ENCODE measurements at places on chromosomes 7 and 10.
A peak's percentile ranks its signal among the peaks of the same experiment; 100 is the strongest.

GRCh38 chr10:128206676-128207075 is 80.5 kb upstream of the MKI67 start:
- DNase-seq: no peak

DNA sequence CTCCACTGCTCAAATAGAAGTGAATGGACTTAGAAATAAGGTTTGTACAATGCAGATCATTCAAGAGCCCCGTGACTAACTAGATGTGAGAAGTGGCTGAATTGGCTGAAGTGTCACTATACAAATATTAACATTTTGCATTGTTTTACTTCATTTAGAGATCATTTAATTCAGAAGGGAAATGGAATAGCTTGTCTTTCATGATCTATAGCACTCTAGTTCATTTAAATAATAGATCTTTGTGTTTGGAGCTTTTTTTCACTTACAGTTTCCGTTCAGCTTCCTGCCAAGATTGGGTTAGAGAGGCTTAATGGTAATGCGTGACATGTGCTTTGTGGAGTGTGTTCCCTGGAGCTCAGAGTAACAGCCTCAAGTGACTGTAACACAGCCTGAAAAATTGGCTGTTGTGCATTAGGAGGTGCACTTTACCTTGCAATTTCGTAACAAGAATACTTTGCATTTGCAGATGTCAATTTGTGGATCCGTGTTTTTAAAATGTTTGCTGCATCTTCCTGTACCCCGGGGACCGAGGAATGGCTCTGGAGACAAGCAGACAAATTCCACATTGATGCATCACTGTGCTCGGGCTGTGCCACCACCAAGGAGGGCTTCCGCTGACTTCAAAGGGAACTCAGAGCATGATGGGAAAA is 170.3 kb downstream of the NRP1 start:
- no peak for DNase-seq

DNA sequence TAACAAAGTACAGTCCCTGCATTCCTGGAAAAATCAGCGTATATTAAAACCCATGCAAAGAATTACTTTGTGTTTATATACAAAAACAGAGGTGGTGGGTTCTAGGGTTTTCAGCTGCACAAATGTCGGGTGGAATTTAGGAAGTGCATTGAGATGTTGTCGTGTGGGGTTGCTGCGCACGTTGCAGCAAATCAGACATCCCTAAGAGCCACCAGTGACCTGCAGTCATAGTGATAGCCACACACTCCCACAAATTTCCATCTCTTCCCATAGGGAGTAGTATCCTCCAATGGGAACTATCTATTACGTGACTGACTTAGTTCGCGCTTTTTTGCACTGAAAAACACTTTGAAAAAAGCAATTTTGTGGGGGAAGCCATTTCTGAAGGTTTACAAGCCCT is 375.2 kb upstream of the GALNT17 start:
- DNase-seq: no peak

DNA sequence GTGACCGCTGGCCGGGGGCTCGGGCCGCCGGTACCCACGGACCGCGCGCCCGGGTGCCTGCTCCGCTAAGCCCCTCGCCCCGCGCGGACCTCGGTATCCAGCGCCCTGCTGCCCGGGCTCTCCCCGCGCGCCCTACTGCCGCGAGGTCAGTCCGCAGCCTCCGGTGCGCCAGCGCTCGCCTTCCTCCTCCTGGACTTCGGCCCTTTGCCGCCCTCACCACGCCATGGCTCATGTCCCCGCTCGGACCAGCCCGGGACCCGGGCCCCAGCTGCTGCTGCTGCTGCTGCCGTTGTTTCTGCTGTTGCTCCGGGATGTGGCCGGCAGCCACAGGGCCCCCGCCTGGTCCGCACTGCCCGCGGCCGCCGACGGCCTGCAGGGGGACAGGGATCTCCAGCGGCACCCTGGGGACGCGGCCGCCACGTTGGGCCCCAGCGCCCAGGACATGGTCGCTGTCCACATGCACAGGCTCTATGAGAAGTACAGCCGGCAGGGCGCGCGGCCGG is 483 bp downstream of the GDF10 start:
- DNase-seq: peak; percentile 52

GRCh38 chr10:36030516-36030915 is 388.4 kb upstream of the FZD8 start:
- DNase-seq: no peak

DNA sequence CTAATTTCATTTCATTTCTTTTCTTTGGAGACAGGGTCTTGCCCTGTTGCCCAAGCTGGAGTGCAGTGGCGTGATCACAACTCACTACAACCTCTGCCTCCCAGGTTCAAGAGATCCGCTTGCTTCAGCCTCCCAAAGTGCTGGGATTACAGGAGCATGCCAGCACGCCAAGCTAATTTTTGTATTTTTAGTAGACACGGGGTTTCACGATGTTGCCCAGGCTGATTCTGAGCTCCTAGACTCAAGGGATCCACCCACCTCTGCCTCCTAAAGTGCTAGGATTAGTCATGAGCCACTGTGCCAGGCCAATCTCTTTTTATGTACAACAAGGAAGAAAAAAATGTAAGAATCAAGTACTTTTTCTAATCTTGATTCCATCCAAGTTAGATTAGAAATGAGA is 10.7 kb upstream of the KMT2E start:
- no peak for DNase-seq

- no peak for DNase-seq
These were observed 263.0 kb upstream of the ZWINT start for GRCh38 chr10:56624082-56624481.

DNA sequence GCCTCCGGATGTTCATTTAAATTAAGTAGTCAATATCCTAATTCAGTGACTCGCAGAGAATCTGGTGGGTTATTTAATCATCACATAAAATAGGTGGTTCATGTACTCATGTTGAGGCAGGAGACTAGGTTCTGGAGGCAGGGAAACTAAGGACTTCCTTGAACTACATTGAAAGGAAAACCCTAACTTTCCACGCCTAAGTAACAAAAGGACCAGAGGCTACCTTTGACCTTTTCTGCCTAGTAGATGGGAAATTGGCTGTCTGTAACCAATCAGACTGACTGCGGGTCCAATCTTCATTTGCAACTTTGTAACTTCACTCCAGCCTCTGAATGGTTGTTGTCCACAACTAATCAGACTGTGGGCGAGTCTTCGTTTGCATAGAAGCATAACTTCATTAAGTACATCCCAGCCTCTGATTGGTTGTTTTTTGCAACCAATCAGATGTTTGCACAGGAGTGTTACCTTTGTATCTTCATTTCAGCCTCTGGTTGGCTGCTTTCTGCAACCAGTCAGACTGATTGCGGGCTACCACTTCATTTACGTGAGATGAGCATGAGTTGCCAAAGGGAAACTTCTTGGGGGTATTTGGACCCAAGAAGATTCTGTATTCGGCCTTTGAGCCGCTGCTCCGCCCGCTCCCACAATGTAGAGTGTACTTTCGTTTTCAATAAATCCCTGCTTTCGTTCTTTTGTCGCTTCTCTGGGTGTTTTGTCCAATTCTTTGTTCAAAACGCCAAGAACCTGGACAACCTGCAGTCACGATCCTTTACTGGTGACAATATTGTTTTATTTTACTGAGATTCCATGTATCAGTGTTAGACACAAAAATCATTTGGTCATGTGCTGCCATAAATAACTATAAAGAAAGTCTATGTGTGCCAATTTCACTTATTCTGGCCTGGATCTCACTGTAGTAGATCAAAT is 1.7 kb upstream of the ST7 start:
- no peak for DNase-seq

DNA sequence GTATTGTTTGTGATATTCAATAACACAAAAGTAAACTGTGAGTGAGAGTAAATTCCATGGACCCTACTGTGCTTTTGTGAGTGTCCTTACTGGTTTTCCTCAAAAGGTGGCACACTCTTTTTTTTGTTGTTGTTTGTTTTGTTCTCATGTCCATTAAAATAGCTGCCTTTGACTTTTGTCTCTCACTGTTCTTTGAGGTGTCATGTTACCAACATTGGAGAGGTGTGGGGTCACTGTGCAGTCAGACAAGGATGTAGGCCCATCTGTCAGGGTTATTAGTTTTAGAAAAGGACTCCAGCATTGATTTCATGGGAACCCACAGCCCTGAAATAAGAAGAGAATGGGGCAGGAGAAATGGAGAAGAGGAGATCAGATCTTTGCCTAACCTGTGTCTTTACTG is 383.1 kb downstream of the SORCS3 start:
- DNase-seq: peak; percentile 33
